ENCODE measurements at places on chromosomes 5 and 9. TPM values are rescaled to one million over a fixed set of nuclear protein-coding genes. Genes with fewer than 3 reads are reported as not detected.

- no peak for DNase-seq
Observed at GRCh38 chr5:126635585-126635984, 34.8 kb downstream of the PHAX start.

DNA sequence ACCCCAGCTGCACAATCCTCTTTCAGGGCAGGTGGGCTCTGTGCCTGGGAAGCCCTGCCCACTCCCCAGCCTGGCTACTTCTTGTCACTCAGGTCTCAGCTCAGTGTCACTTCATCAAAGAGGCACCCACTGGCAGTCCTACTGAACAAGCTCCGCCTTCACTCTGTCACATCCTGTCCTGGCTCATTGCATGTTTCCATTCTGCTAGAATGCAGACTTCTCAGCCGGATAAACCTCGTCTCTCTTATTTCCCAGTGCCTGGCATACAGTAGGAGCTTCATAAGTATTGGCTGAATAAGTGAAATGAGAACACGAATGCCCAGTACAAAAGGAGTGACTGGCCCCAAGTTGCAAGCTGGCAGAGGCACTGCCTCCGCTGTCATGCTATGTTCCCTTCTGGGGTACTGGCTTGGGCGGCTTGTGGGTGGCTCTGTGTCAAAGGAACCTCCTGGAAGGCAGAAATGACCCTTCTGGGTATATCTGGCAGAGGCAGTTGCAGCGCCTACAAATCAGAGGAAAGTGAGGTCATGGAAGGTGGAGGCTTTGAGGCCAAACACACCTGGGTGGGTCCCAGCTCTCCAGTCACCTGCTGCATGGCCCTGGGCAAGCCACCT, 98.3 kb upstream of the PHYKPL start:
- DNase-seq, result peak; percentile 52

- no peak for DNase-seq
Observed at GRCh38 chr5:173010547-173011464, 27.2 kb downstream of the ATP6V0E1 start.

DNA sequence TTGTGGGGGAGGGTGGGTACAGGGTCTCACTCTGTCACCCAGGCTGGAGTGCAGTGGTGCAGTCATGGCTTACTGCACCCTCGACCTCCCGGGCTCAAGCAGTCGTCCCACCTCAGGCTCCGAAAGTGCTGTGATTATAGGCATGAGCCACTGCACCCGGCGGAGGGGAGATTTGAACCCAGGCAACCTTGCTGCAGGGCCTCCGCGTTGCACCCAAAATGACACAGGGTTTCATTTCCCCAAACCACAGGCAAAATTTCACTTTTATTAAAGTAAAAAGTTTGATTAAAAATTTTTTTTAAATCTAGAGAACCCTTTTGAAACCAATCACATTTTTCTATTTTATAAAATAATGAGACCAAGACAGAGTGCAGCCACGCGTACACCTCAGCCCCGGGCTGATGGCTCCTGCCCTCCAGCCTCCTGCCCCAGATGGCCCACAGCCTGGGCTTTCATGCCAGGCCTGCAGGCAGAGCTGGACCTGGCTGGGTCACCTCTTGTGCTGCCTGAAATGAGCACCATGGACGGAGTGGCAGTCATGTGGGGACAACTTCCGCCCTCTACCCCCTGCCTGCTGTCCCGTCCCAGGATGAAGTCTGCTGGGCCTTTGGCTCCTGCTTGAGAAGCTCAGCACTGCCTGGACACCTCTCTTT, 30.5 kb downstream of the USP20 start:
- DNase-seq, result no peak

DNA sequence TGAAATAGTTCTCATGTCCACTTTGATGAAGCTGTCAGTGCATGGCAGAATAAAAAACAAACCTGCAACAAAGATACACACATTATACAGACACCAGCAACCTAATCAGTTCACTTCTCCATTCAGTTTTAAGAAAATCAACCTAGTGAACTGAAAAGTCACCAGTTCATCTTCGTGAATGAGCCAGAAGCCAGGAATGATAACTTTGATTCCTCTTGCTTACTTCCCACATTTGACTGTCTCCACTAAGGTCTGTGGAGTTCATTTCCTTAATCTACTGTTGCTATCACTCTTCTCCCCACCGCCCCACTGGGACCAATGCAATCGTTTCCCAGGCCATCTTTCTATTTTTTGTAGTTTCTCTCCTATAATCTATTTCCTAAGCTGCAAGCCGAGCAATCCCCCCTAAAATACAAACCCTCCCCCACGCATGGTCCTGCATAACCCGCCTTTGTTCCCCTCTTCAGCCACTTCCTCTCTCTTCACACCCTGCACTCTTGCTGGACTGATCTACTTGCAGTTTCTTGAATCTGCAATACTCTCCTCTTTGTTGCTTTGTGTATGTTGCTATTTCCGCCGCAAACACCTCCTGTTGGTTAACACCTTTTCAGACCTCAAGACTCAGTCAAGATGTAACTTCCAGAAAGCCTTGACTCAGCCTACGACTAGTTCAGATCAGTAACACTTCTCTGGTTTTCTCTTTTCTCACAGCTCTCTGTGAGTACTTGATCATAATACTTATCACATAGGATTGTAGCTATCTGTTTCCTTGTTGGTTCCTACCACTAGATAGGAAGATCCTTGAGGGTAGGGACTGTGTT, 16.6 kb downstream of the STOM start:
- DNase-seq, result peak; percentile 84

- no peak for DNase-seq
Observed at GRCh38 chr5:88842784-88843183, 40.2 kb downstream of the MEF2C start.

- DNase-seq, result peak; percentile 7
Observed at GRCh38 chr9:97059626-97060025, 20.7 kb upstream of the CTSV start.

DNA sequence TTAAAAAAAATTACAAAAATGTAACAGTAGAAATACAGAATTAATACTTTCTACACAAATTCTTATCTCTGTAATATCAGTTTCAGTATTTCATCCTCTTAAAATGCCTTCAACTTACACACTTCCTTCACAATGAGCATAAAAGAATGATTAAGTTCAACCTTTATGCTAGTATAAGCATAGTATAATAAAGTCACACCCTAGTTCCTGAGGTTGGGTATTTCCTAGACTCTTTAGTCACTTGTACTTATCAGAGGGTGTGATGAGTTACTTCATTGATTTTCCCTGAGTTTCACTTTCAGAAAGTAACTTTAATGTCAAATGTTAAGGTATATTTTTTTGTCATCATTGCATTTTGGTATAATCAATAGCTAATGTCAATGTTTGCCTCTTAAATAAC, 302.4 kb downstream of the PDE4D start:
- no peak for DNase-seq

- DNase-seq, result no peak
Observed at GRCh38 chr9:112786829-112787520, 36.4 kb downstream of the SNX30 start.

DNA sequence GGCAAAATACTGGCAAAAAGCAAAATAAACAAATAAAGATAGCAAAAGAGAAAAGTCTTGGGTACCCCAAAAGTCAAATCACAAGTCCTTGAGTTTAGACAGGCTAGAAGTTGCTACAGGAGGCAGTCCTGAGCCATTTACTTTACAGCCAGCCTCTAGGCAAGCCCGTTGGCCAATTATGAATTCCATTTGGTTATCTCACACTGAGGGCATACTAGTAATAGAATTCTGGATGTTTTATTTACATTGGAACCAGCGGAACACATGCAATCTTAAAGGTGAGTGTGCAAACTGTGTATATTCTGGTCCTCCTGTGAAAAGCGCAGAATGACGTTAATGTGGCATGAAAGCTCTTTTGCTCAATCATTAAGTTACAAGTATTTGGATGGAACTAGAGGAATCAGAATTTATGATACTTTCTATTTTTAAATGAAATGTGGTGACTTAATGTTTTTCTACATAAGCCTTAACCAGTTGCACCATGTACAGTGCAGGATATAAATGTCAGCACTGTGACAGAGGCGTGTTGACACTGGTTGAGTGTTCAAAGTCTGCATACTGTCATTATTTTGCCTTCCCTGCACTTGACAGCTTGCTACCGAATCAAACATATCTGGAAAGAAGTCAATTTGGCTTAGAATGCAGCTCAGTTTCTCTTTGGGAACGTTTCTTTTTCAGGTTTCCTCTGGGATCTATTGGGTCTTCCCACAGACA, 7.9 kb downstream of the GDNF start:
- DNase-seq, result no peak

- peak; percentile 26 for DNase-seq
Observed at GRCh38 chr5:134133188-134133994, 18.9 kb downstream of the TCF7 start.

DNA sequence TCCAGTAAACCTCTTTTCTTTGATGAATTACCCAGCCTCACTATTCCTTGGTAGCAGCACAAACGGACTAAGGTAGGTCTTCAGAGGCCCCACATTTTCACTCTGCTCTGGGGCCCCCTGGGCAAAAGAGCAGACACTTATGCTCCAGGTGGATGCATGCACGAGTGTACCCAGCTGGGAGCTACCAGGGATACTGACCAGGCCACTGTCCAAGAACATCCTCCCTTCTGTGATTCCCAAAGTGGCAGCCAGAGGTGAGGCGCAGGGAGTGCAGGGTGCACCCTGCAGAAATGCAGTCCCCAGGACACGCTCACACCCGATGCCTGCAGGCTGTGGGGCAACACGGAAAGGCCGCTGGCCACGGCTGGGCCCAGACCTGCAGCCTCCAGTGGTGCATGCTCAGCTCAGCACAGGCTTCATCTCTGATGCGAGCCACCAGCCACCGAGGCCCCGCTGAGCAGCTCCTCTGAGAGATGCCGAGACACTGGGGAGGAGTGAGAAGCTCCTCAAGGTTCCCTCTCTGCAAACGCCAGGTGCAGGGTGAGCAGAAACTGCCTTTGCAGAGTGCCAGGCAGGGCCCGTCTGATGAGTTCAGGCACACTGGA, 48.1 kb upstream of the OLFM1 start:
- DNase-seq, result no peak

- DNase-seq, result no peak
Observed at GRCh38 chr9:134376386-134377142, 50.3 kb downstream of the RXRA start.

DNA sequence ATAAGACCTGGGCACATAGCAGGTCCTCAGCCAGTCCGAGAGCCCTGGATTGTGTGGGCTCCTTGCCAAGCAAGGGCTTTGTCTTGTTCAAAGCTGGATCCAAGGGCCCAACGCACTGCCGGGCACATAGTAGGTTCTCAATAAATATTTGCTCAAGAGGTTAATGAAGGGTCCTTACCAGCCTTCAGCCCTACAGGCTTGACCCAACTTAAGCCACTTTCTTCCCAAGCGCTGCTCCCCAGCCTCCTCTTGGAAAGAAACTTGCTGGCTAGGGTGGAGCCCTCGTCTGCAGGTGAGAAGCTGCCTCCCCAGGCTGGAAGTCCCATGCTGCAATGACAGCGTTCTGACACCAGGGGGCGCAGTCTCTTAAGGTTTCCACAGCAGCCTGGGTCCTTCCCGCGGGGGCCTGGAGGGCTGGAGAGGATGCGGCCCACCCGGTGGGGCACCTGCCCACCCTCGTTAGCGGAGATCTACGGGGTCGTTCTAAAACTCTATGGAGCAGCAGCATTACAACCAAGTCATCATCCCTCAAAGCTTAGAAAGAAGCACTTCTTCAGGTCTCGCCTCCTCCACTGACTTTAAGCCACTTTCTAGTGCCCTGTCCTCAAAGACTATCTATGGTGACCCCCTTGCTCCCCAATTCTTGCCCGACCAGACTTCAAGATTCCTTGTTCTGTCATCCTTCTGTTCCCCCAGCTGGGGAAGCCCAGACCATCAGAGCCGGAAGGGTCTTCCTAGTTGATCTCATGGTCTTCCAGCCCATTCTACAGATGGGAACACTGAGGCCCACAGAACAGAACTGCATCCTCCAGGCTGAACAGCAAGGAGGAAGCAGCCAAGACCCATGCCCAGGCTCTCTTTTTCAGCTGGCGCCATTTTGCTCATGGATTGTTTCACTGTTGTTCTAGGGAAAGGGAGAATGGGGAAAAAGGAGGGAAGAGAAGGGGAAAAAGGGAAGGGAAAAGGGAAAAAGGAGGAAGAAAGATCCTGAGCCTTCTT, 115.4 kb downstream of the LHX2 start:
- peak; percentile 87 for DNase-seq

- DNase-seq, result no peak
Observed at GRCh38 chr9:122080986-122081385, 12.1 kb downstream of the TTLL11 start.

- DNase-seq, result no peak
Observed at GRCh38 chr9:123174887-123175518, 93.4 kb downstream of the STRBP start.

Gene C9orf50
- total RNA-seq, result not detected

Gene HTR1A
- total RNA-seq, result not detected

Gene ACTBL2
- not detected for total RNA-seq

Gene SPINK1
- total RNA-seq, result not detected

Gene NME5
- not detected for total RNA-seq

Gene HAND1
- total RNA-seq, result not detected

Gene INSL4
- total RNA-seq, result not detected

Gene PCDHA1
- not detected for total RNA-seq

Gene KCNV2
- not detected for total RNA-seq

Gene TUSC1
- total RNA-seq, result 0.25 TPM

Gene GDNF
- not detected for total RNA-seq

Gene FYB1
- total RNA-seq, result 83.0 TPM

Gene FOXD4L6
- not detected for total RNA-seq

Gene PRSS3
- total RNA-seq, result not detected

Measured in activated CD8-positive, alpha-beta T cell treated with anti-CD3 and anti-CD28 coated beads for 36 hours (primary cell).